ENCODE measurements at places on chromosomes 3 and 15. TPM values are rescaled to one million over a fixed set of nuclear protein-coding genes. Genes with fewer than 3 reads are reported as not detected.

MKRN2OS gene
- not detected for total RNA-seq

ITIH1 gene
- total RNA-seq = not detected

ARL14 gene
- 0.56 TPM for total RNA-seq

PPM1M gene
- 4.2 TPM for total RNA-seq
